Naive thymus-derived CD4-positive, alpha-beta T cell (primary cell): ENCODE measurements at places on chromosomes 2 and 18. TPM values are rescaled to one million over a fixed set of nuclear protein-coding genes. Genes with fewer than 3 reads are reported as not detected.
A peak's percentile ranks its signal among the peaks of the same experiment; 100 is the strongest.

DNA sequence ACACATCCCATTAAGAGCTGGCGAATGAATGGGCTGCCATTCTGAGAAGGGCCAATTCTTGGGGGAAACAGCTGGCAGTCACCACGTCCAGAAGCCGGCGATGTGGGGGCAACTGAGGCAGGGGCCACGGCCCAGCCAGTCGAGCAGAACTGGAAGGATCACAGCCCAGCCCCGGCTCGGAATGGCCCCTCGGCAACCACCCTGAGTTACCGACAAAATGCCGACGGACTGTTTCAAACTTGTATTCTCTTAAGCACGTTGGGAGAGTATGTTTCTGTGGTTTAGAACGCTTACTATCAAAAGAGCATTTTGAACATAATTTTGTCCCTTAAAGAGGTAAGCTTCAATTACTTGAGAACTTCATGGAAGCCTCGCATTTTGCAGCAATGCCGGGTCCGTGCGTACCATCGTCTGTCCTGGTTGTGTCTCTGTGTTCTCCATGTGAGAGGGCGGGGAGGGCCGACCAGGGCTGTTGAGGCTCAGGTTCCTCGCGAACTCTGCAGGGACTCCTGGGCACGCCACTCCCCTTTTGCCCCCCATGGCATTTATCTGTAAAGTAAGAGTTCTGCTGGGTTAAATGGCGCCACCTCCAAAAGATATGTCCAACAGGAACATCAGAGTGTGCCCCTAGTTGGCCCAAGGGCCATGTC, 155.9 kb downstream of the TWIST2 start:
- no peak for DNase-seq

DNA sequence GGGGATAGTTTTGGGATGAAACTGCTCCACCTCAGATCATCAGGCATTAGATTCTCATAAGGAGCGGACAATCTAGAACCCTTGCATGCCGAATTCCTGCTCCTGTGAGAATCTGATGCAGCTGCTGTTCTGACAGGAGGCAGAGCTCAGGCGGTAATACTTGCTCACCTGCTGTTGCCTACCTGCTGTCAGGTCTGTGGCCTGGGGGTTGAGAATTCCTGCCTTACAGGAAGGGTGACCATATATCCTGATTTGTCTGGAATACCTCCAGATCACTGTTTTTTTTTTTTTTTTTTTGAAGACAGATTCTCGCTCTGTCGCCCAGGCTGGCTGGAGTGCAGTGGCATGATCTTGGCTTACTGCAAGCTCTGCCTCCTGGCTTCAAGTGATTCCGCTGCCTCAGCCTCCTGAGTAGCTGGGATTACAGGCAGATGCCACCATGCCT, 21.7 kb downstream of the ACSL3 start:
- DNase-seq = no peak

STAT4 gene
- 114 TPM for total RNA-seq

- no peak for DNase-seq
These were observed 556.4 kb downstream of the ERBB4 start for GRCh38 chr2:211982162-211982561.

DNA sequence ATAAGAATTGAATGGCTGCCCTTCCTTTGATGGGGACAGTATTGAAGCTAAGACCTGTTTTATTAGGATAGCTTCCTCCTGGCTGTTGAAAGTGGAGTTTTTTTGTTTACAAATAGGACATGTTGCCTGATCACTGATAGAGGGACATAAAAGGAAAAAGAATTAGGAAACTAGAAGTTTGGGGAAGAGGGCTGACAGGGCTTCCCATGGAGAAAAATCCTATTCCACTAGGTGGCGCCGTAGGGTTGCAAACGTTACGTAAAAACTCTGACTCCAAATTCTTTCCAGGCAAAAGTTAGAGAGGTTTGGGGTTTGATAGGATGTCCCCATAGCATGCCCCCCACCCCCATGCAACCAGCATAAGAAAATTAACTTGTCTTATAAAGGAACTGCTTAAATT, 11.1 kb upstream of the RBFA start:
- DNase-seq = no peak

ASB3 gene
- 43.2 TPM for total RNA-seq

DNA sequence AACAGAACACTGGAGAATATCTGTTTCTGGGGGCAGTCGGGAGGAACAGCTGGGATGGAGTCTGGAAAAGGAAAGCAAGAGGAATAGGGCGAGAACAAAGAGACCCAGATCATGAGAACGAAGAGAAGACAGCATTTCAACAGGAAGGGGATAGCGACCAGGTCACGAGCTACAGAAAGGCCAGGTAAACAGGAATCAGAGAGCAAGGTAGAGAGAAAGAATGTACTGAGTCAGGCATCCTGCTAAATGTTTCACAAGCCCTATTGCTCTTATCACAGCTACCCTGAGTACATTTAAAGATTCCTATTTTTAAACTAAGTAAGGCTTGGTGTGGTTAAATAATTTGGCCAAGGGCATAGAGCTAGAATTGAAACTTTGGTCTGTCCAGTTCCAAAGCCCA, 254.9 kb upstream of the RAB12 start:
- no peak for DNase-seq

DNA sequence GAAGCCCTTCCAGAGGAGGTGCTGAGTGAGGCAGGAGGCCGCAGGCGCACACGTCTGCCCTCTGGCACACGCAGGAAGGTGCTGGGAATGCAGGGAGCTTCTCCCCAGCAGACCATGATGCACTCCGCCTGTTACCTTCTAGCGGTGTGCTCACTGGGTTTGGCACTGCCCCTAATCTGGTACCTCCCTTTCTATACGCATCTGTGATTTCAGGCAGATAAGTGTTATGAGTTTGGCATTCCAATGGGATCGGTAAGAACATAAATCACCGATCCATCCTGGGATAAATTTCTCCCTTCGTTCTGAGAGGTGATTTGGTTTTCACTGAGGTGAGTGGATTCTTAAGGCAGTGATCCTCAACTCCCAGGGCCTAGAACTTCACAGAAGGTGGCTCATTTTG, 34.6 kb downstream of the ODC1 start:
- peak; percentile 5 for DNase-seq

SERPINB3 gene
- not detected for total RNA-seq

DNA sequence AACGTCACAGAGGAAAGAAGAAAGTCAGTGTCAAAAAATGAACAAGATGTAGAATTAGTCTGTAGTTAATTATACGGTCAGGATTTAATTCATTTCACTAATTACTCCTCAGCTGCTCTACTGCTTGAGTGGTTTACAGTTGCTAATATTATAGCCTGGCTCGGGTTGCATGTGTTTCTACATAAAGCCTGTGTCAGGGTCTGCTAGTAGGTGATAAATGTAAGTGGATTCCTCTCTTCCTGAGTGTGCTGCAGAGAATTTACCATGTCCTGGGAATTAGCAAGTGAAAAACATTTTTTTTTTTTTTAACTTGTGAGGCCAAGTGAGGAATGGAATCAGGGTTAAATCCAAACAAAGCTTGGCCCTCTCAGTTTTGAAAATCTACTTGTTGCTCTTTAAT, 622.6 kb downstream of the EPHA4 start:
- DNase-seq = no peak

DNA sequence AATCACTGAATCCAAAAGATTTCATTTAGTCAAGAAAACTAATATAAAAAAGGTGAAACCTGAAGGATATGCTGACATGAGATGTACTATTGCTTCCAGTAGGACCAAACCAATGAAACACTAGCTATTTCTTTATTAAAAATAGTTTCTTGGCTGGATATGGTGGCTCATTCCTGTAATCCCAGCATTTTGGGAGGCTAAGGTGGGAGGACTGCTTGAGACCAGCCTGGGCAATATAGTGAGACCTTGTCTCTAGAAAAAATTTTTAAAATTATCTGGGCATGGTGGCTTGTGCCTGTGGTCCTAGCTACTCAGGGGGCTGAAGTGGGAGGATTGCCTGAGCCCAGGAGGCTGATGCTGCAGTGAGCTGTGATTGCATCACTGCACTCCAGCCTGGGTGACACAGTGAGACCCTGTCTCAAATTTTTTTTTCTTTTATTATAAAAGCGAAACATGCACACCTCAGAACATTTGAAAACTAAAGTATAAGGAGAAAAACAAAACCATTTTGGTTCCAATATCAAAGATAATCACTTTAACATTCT, 266.2 kb downstream of the TGIF1 start:
- no peak for DNase-seq

PROM2 gene
- total RNA-seq = 0.69 TPM

- no peak for DNase-seq
These were observed 36.4 kb downstream of the RAMP1 start for GRCh38 chr2:237895544-237896506.

GRCh38 chr18:74951165-74951760, 257.7 kb downstream of the PTGR3 start:
- DNase-seq = peak; percentile 18

GRCh38 chr2:23707096-23707495, 219.8 kb downstream of the ATAD2B start:
- no peak for DNase-seq

GRCh38 chr2:129753261-129753660, 226.2 kb upstream of the RAB6C start:
- DNase-seq = no peak

TMEM169 gene
- 5.0 TPM for total RNA-seq

SEPTIN10 gene
- 0.87 and 0.94 TPM in 2 replicates for total RNA-seq

GRCh38 chr2:214881647-214882202, 72.2 kb upstream of the BARD1 start:
- DNase-seq = no peak

DNA sequence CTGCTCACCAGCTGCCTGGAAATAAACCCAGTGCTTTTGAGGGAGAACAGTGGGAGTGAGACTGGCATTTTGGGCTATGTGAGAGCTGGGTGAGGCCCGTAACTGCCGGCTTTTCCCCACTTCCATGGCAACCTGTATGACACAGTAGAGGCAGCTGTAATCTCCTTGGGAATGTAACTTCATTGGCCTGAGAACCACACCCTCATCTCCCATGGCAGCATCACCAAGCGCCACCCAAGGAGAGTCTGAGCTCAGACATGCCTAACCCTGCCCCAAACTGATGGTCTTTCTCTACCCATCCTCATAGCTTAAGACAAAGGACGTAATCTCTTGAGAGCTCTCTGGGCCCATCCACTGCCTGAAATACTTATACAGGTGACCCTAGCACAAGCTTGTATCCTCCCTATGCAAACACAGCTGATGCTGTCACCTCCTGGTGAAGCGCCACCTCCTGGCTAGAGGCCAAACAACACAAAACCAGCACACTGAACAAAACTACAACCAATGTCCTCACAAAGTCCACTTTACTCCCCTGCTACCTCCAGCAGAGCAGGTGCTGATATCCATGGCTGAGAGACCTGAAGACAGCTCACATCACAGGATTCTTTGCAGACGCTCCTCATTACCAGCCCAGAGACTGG, 763.4 kb upstream of the NRXN1 start:
- DNase-seq = no peak

FTCDNL1 gene
- 3.4 TPM for total RNA-seq

DNA sequence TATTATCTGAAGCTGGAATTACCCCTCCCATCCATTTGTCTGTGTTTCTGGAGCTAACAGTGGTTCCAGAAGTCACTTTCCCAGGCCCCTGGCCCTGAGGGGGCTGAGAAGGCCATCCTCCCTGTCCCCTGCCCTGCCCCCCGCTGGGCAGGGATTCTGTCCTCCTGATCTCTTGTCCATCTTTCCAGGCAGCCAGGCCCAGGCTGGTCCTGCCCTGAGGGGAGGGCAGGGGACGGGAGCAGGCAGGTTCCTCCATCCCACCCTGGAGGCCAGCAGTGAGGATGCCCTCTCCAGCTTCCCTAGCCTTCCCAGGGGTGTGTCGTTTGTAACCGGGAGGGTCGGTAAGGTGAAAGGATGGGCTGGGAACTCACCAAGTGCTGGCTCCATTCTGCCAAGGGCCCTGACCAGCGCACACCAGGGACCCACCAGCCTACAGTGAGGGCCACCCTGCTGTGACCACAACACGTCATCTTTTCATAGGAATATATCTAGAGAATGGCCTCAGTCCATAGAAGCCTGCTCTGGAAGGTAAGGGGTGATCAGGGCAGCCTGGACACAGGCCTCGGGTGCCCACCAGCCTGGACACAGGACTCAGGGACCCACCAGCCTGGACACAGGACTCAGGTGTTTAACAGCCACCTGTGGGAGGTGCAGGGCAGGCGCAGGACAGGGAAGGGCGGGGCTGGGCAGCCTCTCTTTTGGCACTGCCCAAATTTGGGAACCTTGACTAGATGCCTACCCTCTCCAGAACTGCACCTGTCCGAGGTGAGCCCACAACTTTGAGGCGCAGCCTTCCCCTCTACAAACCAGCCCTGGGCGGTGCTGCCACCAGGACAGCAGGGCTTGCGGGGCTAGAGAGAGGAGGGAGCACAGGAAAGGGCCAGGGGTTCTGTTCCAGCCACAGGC, 35.8 kb upstream of the GPC1 start:
- no peak for DNase-seq

DNA sequence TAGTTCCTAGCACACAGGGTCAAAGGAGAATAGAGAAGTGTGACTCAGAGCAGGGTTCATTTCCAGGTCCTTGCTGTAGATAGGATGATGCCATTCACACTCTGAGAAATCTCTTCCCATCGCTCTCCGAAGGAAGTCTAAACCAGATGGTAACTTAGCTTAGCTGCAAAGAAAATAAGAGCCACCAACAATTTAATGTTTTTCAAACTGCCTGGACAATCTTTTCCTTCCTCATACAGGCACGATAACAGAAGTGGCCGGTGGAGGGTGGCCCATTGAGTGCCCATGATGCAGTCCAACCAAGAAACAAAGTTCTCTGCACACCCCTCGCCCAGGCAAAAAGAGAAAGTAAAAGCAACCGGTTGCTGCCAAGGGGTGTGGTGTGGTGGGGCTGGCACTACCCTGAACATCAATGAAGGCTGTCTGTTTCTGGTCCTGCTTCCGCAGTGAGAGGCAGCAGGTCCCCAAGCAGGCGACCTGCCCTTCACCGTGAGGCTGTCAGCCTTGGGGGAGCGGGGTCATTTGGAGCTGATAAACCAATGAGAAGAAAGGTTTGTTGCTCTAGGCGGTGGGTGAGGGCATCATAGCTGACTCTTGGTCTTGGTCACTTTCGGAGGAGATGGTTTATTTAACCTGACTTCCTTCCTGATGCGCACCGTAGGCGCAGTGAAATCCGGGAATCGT, 105.6 kb upstream of the CD302 start:
- DNase-seq = peak; percentile 75

- no peak for DNase-seq
These were observed 25.0 kb upstream of the FN1 start for GRCh38 chr2:215460682-215461382.

DNA sequence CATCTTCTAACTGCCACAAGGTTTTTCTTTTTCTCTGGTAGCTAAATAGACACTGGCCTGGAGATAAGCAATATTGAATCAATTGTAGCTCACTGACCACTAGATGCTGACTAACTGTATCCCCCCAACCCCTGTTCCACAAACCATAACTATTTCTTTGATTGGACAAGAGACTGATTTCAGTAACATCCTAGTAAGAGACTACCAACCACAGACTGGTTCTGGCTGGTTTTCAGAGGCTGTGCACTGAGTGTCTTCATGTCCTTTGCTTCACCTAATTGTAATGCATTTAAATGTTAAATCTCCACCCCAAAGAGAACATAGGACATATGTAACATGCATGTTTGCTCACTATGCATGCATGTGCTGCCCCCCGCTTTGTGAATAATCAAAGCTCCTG, 3.2 kb upstream of the AAK1 start:
- no peak for DNase-seq

ARHGEF4 gene
- total RNA-seq = 0.20 TPM in 1 of 2 replicates, not detected in the other

CLK1 gene
- total RNA-seq = 134 and 141 TPM in 2 replicates
